ENCODE measurements at places on chromosomes 7 and 10.

DNA sequence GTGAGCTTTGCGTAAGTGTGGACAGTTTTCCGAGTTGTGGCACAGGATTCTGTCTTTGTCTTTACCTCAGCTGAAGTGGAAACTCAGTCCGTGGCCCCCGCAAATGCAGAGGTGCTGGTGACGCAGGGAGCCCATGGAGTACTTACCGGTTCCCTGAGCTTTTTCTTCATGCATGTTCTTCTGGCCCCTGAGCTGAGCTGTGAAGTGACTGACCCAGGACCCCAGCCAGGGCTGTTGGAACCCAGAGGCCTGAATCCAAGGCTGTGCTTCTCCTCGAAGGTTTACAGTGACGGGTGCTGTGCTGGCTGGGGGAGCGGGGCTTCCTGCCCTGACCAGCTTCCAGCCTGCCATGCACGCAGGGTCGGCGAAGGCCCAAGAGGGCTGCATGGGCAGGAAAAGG is 223.5 kb downstream of the GLRX3 start:
- DNase-seq = no peak

DNA sequence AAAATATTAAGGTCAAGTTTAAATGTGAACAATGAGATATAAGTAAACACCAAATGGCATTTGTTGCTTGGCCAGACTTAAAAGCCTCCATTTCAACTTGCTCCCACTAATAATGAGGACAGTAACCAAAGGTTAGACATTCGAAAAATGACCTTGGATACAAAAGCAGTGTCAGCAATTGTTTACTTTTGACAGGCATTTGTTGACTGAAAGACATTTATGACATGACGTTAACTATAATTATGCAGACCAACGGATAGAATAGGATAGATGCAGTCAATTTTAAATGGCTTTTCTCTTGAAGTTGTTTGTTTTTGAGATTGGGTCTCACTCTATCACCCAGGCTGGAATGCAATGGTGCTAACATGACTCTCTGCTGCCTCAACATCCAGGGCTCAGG is 6.3 kb upstream of the WNT16 start:
- no peak for DNase-seq

GRCh38 chr7:64312826-64313225 is 935 bp upstream of the ZNF736 start:
- DNase-seq = no peak

DNA sequence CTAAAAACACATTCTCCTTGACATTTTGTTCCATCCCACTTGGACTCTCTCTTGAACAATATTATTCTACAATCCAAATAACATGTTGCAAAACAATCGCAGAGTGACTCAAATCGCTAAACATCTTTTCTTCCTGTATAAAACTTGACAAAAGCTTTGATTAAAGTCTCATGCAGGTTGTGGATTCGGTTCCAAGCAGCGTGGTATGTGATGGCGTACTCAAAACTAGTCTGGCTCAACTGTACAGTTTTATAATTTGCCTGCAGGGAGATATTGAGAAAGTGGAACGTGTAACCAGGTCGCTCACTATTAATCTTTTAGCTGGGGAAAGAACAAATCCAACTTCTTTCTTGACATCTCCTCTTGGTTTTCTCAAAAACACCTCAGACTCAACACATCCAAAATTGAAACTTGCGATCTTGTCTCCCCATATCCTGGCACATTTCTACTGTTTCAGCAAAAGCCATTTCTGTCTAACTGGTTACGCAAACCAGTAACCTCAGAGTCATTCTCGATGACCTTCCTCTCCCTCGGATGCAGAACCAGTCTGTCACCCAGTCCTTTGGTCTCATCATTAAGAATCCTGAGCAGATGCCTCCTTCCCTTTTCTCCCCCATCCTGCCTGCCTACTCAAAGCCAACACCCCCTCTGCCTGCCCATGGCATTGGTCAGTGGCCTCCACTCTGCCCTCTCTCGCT is 100.1 kb downstream of the CACNB2 start:
- DNase-seq = no peak

- DNase-seq = no peak
These were observed 543 bp downstream of the HMX3 start for GRCh38 chr10:123136221-123136805.

- DNase-seq = no peak
These were observed 34.3 kb downstream of the CDCA7L start for GRCh38 chr7:21911341-21911875.

GRCh38 chr10:12783293-12783692 is 218.2 kb downstream of the CCDC3 start:
- DNase-seq = no peak

GRCh38 chr7:107345898-107346297 is 124.0 kb upstream of the GPR22 start:
- no peak for DNase-seq

- DNase-seq = no peak
These were observed 241.4 kb upstream of the PODXL start for GRCh38 chr7:131797841-131798240.

- DNase-seq = no peak
These were observed 232.6 kb downstream of the BAMBI start for GRCh38 chr10:28909875-28910274.

- DNase-seq = no peak
These were observed 64.2 kb upstream of the SVIL start for GRCh38 chr10:29698773-29699490.

DNA sequence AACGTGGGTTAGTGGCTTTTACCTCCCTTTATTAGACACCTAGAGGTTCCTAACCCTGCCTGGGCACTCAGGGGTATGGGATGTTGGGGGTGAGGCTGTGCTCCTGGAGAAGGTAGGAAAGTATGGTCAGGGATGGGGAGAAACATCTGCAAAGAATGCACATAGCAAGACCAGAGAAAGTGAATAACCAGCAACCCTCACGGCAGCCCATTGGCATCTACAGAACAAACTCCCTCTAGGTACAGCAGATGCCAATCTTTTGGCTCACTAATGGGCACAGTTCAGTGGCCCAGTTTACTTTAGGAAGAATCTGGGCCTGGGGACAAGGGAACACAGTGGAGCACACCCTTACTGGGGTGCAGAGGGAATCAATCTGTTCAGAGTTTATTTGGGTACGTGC is 143.9 kb downstream of the JAZF1 start:
- DNase-seq = peak; percentile 43

GRCh38 chr7:47496056-47496665 is 85.8 kb downstream of the TNS3 start:
- no peak for DNase-seq

DNA sequence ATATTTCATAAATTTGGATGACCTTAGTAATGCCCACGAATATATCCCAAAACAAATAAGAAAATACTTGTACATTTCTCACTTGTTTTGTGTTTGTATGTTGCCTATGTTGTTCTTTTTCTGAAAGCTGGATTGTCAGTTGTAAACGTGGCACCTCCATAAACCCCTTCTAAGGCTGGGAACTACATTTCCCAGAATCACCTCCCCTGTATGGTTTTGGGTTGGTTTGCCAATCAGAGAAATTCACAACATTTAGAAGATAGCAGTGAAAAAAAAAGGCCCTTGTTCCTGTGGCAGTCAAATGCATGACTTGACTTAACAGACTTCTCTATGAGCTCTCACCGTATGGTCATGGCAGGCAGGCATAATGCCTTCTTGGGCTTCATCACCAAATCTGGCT is 676.3 kb upstream of the STEAP1 start:
- no peak for DNase-seq

GRCh38 chr10:132668048-132668394 is 117.9 kb downstream of the NKX6-2 start:
- DNase-seq = no peak

DNA sequence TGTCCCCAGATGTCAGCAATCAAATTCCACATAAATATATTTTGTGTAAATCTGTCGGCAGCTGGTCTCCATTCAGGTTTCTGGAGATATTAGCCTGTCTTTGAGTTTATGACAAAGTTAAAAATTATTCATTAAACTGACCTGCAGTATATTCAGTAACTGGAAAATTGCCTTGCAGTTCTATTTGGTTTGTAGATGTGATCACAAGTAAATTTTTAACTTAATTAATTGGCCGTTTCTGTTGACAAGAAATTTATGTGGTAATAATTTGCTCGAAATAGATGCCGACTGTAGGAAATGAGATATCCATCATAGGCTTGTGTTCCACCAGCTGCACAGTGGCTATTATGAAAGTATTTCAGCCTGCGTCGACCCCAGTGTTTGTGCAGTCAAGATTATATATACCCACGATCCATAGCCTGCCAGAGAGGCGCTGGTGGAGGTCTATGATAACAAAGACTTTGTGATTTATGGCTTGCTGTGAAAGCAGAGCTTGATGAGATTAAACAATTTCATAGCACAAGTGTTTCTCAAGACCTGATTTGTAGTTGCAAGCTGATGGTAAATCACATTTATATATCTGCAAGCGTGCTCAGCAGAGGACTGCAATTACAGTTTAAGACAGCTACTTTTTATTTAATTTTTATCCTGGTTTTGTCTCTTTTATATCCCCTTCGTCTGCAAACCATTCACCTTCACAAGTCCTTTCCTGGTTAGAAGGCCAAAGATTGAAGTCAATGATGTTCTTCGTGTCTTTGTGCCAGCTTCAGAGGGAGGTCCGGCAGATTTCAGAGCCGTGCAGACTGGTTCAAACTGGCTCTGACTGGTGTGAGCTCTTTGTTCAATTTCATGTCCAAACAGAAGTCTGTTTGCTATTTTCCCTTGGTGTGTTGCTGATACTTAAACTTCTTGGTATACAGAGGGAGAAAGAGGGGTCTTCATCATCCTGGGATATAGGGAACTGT is 850.9 kb downstream of the LRMDA start:
- no peak for DNase-seq

DNA sequence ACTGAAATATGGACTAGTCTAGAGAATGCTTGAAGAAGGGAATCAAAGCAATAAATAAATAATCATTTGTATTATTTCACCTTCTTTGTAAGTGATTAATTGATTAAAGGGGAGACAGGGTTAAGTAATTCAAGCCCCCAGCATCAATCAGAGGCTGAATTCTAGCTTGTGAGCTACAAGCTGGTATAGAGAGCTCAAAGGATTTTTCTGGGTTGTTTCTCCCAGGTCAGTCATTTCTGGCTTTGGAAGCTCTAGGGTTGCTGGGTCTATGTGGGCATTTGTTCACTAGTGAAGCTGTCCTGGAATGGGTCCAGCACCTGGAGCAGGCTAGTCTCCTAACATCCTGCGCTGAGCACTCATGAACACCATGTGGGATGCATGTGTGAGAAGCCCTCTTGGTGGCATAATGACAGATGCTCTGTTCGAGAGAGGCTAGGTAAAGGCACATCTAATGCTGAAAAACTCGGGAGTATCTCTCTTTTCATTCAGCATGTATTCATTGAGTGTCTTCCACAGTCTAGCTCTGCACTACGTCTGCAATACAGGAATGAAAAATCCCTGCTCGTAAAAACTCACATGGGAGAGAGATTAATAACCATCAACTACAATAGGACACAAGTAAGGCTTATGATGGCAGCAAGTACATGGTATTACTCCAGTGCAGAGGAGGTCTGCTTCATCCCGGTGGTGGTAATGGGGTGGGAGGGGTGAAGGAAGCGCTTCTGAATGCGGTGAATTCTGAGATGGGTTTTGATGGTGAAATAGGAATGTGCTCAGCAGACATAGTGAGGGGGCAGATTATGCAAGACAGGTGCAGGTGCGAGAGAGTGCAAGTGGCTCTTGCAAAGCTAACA is 68.0 kb upstream of the NRP1 start:
- no peak for DNase-seq

DNA sequence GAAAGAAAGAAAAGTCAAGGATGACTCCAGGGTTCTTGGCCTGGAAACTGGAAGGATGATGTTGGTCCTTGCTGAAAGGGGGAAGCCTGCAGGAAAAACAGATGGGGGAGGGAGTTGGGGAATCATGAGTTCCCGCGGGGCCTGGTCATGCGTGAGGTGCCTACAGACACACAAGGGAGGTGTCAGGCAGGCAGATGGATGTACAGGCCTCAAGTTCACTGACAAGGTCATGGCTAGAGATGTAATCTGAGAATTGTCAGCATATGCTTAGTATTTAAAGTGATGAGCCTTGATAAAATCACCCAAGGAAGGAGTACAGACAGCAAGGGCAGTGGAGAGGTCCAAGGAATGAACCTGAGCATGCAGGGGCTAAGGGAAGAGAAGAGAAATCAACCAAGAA is 46.8 kb downstream of the DLG5 start:
- no peak for DNase-seq

DNA sequence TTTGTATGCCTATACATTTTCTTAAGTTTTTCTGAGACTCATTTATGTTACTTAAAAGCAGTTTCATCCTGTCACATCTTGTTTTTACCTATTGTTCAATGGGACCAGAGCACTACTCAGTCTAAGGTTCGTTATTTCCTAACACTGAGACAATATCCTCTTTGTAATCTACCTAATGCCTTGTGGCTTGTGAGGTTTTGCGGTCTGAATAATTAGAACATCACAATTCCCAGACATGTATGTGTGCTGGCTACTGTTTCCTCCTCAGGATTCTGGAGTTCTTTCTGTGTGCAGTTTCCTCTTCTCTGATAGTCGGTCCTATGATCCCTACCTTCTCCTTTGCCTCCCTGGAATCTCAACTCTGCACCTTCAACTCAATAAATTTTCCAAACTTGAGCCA is 620.2 kb downstream of the ANKRD7 start:
- peak; percentile 42 for DNase-seq

DNA sequence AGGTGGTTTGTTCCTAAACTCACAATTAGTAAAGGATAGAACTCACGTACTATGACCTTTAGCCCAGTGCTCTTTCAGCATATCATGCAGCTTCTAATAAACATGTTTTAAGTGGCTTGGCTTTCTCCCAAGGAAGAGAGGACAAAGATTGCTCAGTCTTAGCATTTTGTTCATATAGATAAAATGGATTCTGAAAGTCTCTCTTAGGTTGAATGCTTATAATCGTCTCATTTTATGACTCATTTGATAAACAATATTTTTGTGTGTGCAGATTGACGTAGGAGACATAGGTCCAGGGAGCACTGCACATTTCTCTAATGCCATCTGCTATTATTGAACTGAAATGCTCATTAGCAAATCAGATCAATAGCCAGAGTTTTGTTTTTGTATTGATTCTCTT is 44.8 kb downstream of the GNAT3 start:
- peak; percentile 45 for DNase-seq

DNA sequence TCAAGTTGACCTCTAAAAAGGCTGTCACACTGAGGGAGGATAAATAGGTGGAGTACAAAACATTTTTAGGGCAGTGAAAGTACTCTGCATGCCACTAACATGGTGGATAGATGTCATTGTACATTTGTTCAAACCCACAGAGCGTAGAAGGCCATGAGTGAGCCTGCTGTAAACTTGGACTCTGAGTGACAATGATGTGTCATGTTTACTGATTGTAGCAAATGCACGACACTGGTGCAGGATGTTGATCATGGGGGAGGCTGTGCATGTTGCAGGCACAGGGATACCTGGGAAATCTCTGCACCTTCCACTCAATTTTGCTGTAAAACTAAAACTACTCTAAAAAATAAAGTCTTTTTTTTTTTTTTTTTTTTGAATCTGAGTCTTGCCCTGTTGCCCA is 52.5 kb upstream of the GRID1 start:
- DNase-seq = no peak

GRCh38 chr7:3092468-3092867 is 48.8 kb upstream of the CARD11 start:
- no peak for DNase-seq

GRCh38 chr10:92103376-92104090 is 180.0 kb downstream of the BTAF1 start:
- no peak for DNase-seq

Measured in H4 (cell line).